ENCODE measurements at places on chromosomes 1 and 21.

DNA sequence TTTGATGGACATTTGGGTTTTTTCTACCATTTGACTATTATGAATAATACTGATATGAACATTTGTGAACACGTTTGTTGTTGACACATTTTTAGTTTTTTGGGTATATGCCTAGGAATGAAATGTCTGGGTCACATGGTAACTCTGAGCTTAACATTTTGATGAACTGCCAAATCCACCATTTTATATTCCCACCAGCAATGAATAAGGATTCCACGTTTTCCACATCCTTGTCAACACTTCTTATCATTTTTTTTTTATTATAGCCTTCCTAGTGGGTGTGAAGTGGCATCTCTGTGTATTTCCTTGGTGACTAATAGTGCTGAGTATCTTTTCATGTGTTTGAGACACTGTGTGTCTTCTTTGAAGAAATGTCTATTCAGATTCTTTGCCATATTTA, 67.6 kb downstream of the RASAL2 start:
- H3K4me3 ChIP-seq: no peak overlapping the region
- DNase-seq: no peak
- no peaks in the 10 kb centered on the region for H3K36me3 ChIP-seq
- no peaks in the 10 kb centered on the region for H3K4me1 ChIP-seq
- H3K27me3 ChIP-seq: no peaks in the 10 kb centered on the region
- no peak overlapping the region for H3K27ac ChIP-seq

DNA sequence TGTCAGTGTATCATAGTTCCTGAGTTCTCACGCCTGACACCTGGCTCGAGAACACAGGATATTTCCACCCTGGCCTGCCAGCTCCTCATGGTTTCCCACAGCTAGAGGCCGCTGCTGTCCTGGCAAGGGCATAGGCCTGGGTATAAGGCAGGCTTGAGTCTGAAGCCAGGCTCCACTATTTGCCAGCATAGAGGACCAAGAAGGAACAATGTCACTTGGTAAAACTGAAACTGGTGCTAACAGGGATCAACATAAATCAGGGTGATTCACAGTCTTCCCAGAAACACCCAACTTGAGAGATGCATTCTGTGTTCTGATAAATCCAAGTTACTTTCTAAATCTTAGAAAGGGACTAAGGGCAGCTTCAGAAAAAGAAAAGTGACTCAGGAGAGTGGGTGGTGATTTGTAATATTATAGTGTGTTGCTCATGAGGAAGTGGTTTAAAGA, 6.9 kb upstream of the S100A2 start:
- peak; percentile 59 for DNase-seq
- no peaks in the 10 kb centered on the region for H3K36me3 ChIP-seq
- peaks cover 45% of the 10 kb centered on the region for H3K4me1 ChIP-seq
- H3K4me3 ChIP-seq: no peak overlapping the region

- peaks cover 39% of the 10 kb centered on the region for H3K4me1 ChIP-seq
- H3K27me3 ChIP-seq: no peaks in the 10 kb centered on the region
- peaks cover 41% of the 10 kb centered on the region for H3K36me3 ChIP-seq
- H3K27ac ChIP-seq: peak overlapping the region; percentile 59
Observed at GRCh38 chr1:223771814-223772770, 59.8 kb downstream of the CAPN2 start.

- no peaks in the 10 kb centered on the region for H3K36me3 ChIP-seq
- peaks cover 48% of the 10 kb centered on the region for H3K4me1 ChIP-seq
- DNase-seq: no peak
- peak overlapping the region; percentile 52 for H3K4me3 ChIP-seq
- no peaks in the 10 kb centered on the region for H3K27me3 ChIP-seq
Observed at GRCh38 chr1:45545019-45545493, 5.6 kb upstream of the AKR1A1 start.

- H3K36me3 ChIP-seq: no peaks in the 10 kb centered on the region
- no peak for DNase-seq
- peaks cover 79% of the 10 kb centered on the region for H3K27me3 ChIP-seq
Observed at GRCh38 chr1:156440654-156441437, 59.7 kb downstream of the MEF2D start.

- H3K36me3 ChIP-seq: peaks cover 4% of the 10 kb centered on the region
- H3K4me1 ChIP-seq: peaks cover 29% of the 10 kb centered on the region
- H3K27me3 ChIP-seq: no peaks in the 10 kb centered on the region
- no peak for DNase-seq
- H3K27ac ChIP-seq: peak overlapping the region; percentile 98
- peak overlapping the region; percentile 100 for H3K4me3 ChIP-seq
Observed at GRCh38 chr1:32393136-32393535, 1.1 kb downstream of the BSDC1 start.

DNA sequence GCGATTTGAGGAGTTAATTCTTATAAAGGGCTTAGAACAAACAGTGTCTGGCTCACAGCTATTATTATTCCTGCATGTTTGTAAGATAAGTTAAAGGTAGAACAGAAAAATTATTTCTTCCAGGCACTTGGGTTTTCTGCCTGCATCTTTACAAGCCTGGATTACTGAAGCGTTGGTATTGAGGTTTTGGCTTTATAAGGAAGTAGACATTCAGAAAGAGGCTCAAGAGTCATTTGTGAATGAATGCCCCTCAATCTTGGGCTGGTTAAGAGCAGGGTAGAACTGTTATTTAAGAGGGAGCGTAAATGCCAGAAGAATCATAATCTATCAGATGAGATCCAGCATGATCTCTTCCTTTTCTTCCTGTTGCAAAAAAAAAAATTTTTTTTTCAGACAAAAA, 77.3 kb upstream of the ARID1A start:
- no peak overlapping the region for H3K4me3 ChIP-seq
- H3K27me3 ChIP-seq: no peaks in the 10 kb centered on the region
- H3K27ac ChIP-seq: no peak overlapping the region

DNA sequence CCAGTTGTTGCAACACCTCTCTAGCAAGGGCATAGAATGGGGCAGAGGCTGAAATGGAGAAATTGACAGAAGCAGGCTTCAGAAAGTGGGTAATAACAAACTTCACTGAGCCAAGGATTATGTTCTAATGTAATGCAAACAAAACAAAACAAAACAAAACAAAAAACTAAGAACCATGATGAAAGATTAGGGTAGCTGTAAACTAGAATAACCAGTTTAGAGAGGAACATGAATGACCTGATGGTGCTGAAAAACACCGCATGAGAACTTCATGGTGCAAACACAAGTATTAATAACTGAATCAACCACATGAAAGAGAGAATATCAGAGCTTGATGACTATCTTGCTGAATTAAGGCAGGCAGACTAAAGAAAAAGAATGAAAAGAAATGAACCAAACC, 1707.7 kb downstream of the BRINP3 start:
- no peaks in the 10 kb centered on the region for H3K27me3 ChIP-seq
- H3K4me3 ChIP-seq: no peak overlapping the region
- no peak for DNase-seq
- no peaks in the 10 kb centered on the region for H3K36me3 ChIP-seq

DNA sequence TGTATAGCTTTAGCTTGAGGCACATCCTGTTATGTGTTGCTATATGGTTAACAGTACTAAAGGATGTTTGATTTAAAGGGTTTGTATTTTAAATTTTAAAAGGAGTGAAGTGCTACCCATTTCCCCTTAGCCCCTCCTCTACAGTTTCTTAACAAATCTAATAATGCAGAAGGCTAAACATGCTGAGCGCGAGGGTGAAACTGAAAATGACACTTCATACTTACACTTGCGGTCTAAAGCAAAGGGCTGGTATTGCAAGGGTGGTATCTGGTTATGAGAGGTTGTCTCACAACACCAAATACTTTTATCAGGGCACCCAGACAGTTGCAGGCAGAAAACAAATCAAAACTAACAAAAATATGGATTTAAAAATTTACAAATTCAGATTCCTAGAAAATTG, 172.3 kb downstream of the SIPA1L2 start:
- DNase-seq: no peak
- peaks cover 2% of the 10 kb centered on the region for H3K27me3 ChIP-seq
- no peak overlapping the region for H3K27ac ChIP-seq
- H3K36me3 ChIP-seq: no peaks in the 10 kb centered on the region
- H3K4me3 ChIP-seq: no peak overlapping the region

DNA sequence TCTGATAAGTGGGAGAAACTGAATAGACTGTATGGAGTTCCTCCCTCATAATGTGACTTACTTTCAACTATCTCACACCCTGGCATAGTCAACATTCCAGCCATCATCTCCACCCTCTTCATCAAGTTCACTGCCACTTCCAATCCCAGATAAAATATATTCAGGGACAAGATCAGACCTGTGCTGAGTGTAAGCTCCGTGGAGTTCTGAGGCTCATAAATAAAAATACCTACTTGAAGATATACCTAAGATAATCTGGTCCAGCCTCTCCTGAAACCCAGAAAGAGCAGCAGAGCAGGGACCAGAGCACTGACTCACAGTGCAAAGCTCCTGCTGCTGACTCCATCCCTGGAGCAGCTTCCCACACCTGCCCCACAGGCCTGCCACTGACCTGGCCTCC, 1.7 kb upstream of the LCE7A start:
- no peak overlapping the region for H3K27ac ChIP-seq
- no peak for DNase-seq
- H3K36me3 ChIP-seq: no peaks in the 10 kb centered on the region
- H3K27me3 ChIP-seq: peaks cover 11% of the 10 kb centered on the region
- no peaks in the 10 kb centered on the region for H3K4me1 ChIP-seq

All from activated naive CD8-positive, alpha-beta T cell treated with anti-CD3 and anti-CD28 coated beads, Interleukin-2, amount 50 U/mL, for 24 hours (primary cell).